ENCODE measurements at places on chromosomes 2 and 18.

GRCh38 chr18:1658908-1659566 is 754.4 kb downstream of the ADCYAP1 start:
- DNase-seq = no peak

- no peak for DNase-seq
Measured at GRCh38 chr18:77000527-77000926, 132.1 kb downstream of the MBP start.

- DNase-seq = peak; percentile 23
Measured at GRCh38 chr2:138090330-138090729, 126.1 kb downstream of the HNMT start.

- no peak for DNase-seq
Measured at GRCh38 chr2:203691149-203691548, 15.3 kb upstream of the CD28 start.

GRCh38 chr2:23256643-23257042 is 128.3 kb upstream of the KLHL29 start:
- no peak for DNase-seq

DNA sequence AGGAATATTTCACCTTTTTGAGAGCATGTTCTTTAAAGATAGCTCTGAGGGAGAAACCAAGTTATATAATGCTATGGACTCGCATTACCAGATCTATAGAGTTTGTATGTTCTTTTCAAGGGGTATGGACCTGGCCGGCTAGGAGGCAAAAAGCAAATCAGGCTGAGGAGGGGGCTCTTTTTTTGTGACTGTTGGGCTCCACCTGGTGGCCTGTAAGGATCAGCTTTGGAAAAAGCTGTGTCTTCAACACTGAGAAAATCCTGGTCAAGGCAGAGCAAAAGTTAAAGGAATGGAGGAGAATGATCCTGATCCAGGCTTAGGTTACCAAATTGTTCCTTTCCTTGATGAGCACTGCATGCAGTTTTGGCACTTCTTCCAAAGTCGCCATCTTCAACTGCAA is 180.5 kb downstream of the DIS3L2 start:
- no peak for DNase-seq

DNA sequence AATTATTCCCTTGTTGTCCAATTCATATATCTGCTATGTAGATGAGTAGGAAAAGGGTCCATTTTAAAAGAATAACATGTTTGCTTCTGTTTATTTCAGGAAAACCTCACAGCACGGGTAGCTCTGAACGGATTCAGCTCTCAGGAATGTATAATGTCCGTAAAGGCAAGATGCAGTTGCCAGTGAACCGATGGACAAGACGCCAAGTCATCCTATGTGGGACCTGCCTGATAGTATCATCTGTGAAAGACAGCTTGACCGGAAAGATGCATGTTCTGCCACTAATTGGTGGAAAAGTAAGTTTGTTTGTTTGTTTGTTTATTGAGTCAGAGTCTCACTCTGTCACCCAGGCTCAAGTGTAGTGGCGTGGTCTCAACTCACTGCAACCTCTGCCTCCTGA is 114.6 kb downstream of the PHLPP1 start:
- DNase-seq = no peak

DNA sequence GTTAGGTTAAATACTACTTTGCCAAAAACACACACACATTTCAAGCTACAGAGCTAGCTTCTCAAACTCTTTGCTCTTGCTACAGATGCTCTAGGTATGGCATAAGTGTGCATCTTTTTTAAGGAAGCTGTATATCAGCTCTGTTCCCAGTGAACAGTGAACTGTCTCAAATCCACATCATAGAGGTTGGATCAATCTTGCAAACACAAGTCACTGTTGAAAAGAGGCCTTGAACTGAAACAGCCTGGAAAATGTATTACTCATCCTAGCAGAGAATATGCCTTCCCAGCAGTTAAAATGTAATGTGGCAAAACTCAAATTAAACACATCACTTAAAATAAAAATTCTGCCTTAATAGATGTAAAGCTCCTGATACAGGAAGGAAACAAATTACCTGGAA is 151.8 kb downstream of the WDPCP start:
- no peak for DNase-seq

GRCh38 chr2:26312471-26312870 is 33.5 kb upstream of the SELENOI start:
- no peak for DNase-seq

DNA sequence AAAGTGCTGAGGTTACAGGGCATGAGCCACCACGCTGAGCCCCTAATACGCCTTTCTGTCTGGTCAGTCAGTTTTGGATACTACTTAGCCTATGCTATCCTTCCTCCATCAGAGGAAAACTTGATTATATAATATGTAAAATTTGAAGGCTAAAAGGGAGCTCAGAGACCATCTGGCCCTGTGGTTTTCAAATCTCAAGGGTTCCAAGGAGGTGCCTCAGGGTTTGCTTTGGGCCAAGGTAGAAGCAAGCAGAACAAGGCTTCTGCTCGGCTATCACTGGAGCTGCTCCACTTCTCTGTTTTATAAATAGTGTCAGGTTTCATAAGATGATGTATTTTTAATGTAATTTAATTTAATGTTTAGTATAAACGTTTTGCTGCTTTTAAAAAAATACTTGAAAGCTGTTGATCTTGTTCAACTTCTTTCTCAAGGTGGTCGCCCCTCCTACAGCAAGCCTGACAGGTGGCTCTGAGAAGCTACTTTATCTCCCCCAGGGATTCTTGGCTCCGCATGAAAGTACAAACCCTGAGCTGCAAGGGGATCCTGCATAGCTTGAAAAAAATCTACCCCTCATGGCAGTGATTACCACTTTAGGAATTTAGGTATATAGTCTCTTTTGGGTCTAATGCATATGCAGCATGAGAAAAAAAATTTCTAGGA is 290.3 kb downstream of the CNTNAP5 start:
- DNase-seq = no peak

- DNase-seq = no peak
Measured at GRCh38 chr2:189155795-189156194, 23.8 kb downstream of the COL5A2 start.

- DNase-seq = no peak
Measured at GRCh38 chr2:45311559-45311958, 299.5 kb downstream of the SRBD1 start.

- DNase-seq = no peak
Measured at GRCh38 chr2:175535631-175536030, 354.1 kb upstream of the ATP5MC3 start.

All from NCI-H526 treated with DMSO at 0.1 percent for 48 hours (cell line).